ENCODE measurements at places on chromosomes 1 and 21.
A peak's percentile ranks its signal among the peaks of the same experiment; 100 is the strongest.

DNA sequence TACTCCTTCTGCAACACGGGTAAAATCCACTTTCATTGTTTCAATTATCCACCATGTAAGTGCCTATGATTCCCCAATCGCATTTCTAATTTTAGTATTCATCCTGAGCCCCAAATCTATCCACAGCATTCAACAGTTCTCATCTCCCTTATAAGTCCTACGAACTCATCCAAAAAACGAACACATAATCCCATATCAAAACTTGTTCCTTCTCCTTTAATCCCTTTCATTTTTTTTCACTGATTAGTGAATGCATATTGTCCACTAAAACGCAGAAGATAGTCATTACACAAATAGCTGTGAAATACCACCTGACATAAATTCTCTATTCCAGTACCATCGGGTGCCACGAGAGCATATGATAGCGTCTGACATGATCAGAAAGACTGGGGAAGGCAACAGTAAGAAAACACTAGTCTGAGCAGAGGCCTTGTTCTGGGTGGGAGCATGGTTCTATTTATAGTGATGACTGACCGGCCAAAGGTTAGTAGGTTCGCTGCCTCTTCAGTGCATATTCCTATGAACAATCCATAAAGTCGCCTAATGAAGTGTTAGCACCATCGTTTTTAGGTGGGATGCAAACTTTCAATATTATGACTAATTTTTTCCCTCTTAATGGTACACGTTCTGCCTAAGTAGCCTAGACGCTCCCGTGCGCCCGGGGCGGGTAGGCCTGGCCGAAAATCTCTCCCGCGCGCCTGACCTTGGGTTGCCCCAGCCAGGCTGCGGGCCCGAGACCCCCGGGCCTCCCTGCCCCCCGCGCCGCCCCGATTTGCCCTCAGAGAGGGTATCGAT is 648 bp downstream of the ATP5PF start:
- H3K4me1 ChIP-seq: peaks cover 24% of the 10 kb centered on the region
- peak; percentile 38 for DNase-seq
- H3K36me3 ChIP-seq: peaks cover 10% of the 10 kb centered on the region
- peak overlapping the region; percentile 100 for H3K27ac ChIP-seq

DNA sequence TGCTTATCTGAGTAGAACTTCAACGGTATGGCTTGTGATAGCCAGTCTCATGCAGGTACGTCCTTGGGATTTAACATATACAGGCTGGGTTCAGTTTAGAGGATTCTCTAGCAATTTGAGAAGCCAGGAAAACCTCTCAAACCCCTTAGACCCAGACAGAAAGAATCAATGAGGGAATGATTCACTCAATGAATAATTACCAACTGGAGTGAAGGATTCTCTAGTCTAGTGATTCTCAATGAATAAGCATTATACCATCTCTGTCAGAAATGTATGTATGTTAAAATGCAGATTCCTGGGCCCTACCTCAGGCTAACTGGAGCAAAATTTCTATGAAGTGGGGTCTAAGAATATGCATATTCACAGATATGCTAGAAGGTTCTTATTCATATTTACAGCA is 54.5 kb upstream of the APP start:
- no peak overlapping the region for H3K27ac ChIP-seq
- DNase-seq: no peak
- no peaks in the 10 kb centered on the region for H3K4me1 ChIP-seq
- H3K4me3 ChIP-seq: no peak overlapping the region

DNA sequence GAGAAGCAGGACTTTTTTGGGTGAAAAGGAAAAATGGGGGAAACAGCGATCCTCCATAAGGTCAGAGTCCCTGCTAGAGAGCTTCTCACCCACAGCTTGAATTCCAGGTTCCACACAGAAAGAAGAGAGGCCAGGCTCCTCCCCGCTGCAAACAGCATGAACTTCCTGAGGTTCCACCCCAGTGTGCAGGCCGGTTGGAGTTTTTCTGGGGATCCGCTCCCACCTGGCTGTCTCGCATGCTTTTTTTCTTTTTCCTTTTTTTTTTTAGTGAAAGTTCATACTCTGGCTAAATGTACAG is 595.1 kb upstream of the ZP4 start:
- no peak overlapping the region for H3K4me3 ChIP-seq
- H3K4me1 ChIP-seq: no peaks in the 10 kb centered on the region
- no peak overlapping the region for H3K27ac ChIP-seq
- H3K36me3 ChIP-seq: no peaks in the 10 kb centered on the region

DNA sequence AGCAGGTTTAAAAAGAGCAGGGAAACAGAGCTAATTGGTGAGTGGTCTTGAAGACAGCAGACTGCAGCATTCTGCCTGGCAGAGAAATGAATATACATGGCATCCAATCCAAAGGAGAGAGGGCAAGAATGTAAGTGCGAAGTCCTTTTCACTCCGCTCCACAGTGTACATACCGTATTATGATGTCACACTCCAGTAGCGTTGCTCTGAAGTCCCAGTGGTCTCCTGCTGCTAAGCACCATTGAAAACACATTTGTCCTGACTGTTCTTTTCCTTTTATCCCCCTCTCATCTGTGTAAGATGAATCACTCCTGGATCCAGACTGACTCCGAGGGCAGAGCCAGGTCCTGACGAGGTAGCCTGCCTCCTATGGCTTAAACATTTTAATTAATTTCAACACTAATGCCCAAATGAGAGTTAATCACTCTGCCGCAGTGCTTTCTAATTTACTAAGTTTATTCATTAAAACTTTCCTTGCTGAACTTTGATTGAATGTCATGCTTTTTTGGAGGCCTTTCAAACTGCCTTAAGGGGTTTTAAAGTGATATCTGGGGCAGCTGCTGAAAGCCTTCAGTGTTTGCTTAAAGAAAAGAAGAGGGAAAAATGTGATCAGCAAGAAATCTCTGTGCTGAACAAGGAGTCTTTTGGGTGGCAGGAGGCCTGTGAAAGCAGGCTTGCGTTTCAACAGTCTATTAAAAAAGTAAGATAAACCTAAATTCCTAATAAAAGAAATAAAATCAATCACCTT is 227.2 kb downstream of the ATG4C start:
- peak; percentile 10 for DNase-seq
- no peaks in the 10 kb centered on the region for H3K4me1 ChIP-seq

DNA sequence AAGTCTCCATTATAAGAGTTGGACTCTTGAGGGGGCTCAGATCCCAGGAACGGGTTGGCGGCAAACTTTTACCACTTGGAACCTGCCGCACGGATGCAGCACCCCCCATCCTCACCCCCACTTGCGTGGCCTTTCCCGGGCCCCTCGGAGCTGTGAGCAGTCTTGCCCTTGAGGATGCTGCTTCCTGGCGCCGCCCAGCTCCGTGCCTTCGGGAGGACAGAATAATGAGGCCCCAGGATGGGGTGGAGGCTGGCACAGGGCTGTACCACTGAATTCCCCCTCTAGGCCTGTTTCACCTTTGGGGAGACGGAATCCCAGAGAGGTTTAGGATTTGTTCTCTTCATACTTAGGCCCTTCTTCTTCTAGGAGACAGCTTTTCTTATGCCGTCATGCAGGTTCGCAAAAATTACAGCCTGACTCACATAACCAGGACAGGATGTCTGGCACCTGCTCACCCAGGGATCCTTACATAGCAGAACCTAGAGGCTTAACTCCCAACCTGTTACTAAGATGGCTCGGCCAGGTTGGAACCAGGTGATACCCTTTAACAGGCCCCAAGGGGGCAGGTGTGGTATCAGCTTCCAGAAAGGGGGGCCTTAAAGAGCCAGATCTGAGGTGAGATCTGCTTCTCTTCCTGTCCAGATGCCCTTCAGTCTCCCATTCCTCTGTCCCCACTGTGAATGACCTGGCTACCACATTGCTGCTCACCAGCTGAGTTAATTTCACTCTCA is 1.5 kb downstream of the TRNP1 start:
- H3K27ac ChIP-seq: no peak overlapping the region
- peaks cover 3% of the 10 kb centered on the region for H3K4me1 ChIP-seq
- DNase-seq: no peak
- H3K4me3 ChIP-seq: no peak overlapping the region
- H3K36me3 ChIP-seq: no peaks in the 10 kb centered on the region

DNA sequence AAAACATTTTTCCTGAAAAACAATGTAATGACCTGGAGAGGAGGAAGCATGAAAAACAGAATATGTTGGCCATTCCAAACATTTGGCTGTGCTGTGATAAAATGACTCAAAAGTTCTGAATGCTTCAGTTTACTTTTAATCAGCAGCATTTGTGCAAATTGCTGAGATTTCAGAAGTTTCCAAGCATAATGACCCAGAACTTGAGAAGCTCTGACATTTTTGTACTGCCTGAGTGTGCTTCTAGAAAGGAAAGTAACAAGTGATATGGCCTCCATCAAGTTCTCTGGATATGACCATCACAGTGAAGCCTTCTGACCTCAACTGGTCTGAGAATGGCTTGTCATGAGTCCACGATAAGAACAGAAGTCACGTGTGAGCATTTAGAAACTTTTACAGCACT is 283.4 kb upstream of the ZRANB2 start:
- no peaks in the 10 kb centered on the region for H3K4me1 ChIP-seq
- no peaks in the 10 kb centered on the region for H3K27me3 ChIP-seq
- H3K4me3 ChIP-seq: no peak overlapping the region

- no peak overlapping the region for H3K4me3 ChIP-seq
- no peaks in the 10 kb centered on the region for H3K36me3 ChIP-seq
- no peaks in the 10 kb centered on the region for H3K27me3 ChIP-seq
These were observed 72.0 kb upstream of the CLDN14 start for GRCh38 chr21:36551731-36552433.

GRCh38 chr1:82775406-82776000 is 974.8 kb downstream of the ADGRL2 start:
- H3K27ac ChIP-seq: no peak overlapping the region
- no peak for DNase-seq
- no peaks in the 10 kb centered on the region for H3K27me3 ChIP-seq
- H3K36me3 ChIP-seq: no peaks in the 10 kb centered on the region

GRCh38 chr1:232983375-232983774 is 33.0 kb downstream of the NTPCR start:
- H3K27ac ChIP-seq: no peak overlapping the region
- no peak overlapping the region for H3K4me3 ChIP-seq
- DNase-seq: no peak
- H3K4me1 ChIP-seq: peaks cover 14% of the 10 kb centered on the region
- peaks cover 5% of the 10 kb centered on the region for H3K36me3 ChIP-seq

- H3K27ac ChIP-seq: peak overlapping the region; percentile 22
- H3K4me1 ChIP-seq: no peaks in the 10 kb centered on the region
These were observed 8.5 kb downstream of the GGPS1 start for GRCh38 chr1:235336903-235337302.

- H3K36me3 ChIP-seq: no peaks in the 10 kb centered on the region
- no peak for DNase-seq
- H3K4me3 ChIP-seq: no peak overlapping the region
- H3K4me1 ChIP-seq: no peaks in the 10 kb centered on the region
- H3K27me3 ChIP-seq: no peaks in the 10 kb centered on the region
These were observed 14.8 kb downstream of the LYST start for GRCh38 chr1:235851939-235852338.

GRCh38 chr1:116308276-116308675 is 64.8 kb upstream of the ATP1A1 start:
- no peak overlapping the region for H3K27ac ChIP-seq
- H3K27me3 ChIP-seq: no peaks in the 10 kb centered on the region
- no peaks in the 10 kb centered on the region for H3K36me3 ChIP-seq

GRCh38 chr21:33290441-33290840 is 24.3 kb downstream of the IL10RB start:
- peaks cover 4% of the 10 kb centered on the region for H3K4me1 ChIP-seq
- no peak for DNase-seq
- no peak overlapping the region for H3K27ac ChIP-seq
- no peaks in the 10 kb centered on the region for H3K27me3 ChIP-seq

- no peak for DNase-seq
- no peaks in the 10 kb centered on the region for H3K27me3 ChIP-seq
- no peak overlapping the region for H3K4me3 ChIP-seq
- H3K4me1 ChIP-seq: peaks cover 7% of the 10 kb centered on the region
These were observed 89.7 kb downstream of the GREM2 start for GRCh38 chr1:240522122-240522822.

- DNase-seq: peak; percentile 9
- no peaks in the 10 kb centered on the region for H3K4me1 ChIP-seq
- H3K27ac ChIP-seq: no peak overlapping the region
- H3K27me3 ChIP-seq: peaks cover 22% of the 10 kb centered on the region
- no peak overlapping the region for H3K4me3 ChIP-seq
These were observed 74.3 kb upstream of the PAX7 start for GRCh38 chr1:18556364-18556763.

DNA sequence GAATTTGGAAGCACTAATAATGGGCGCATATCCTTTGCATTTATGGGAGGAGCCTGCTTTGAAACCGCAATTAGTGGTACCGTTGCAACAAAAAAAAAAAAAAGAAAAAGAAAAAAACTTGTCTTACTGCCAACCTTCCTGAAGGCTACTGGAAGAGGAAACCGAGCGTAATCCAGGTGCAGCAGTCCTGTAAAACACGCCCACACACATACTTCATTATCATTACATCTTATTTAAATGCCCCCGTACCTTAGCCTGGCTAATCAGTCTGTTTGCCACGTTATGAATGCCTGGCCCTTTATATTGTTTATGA is 686 bp upstream of the ZNF281 start:
- H3K4me1 ChIP-seq: peaks cover 28% of the 10 kb centered on the region
- H3K4me3 ChIP-seq: no peak overlapping the region
- peaks cover 2% of the 10 kb centered on the region for H3K27me3 ChIP-seq
- H3K36me3 ChIP-seq: no peaks in the 10 kb centered on the region
- no peak overlapping the region for H3K27ac ChIP-seq

GRCh38 chr1:98030483-98030882 is 109.6 kb upstream of the DPYD start:
- no peaks in the 10 kb centered on the region for H3K36me3 ChIP-seq
- DNase-seq: no peak
- H3K27me3 ChIP-seq: peaks cover 2% of the 10 kb centered on the region
- H3K4me3 ChIP-seq: no peak overlapping the region
- no peaks in the 10 kb centered on the region for H3K4me1 ChIP-seq
- H3K27ac ChIP-seq: no peak overlapping the region

- H3K36me3 ChIP-seq: no peaks in the 10 kb centered on the region
- H3K27ac ChIP-seq: no peak overlapping the region
- H3K27me3 ChIP-seq: no peaks in the 10 kb centered on the region
- no peak for DNase-seq
These were observed 2.1 kb downstream of the KLHDC7A start for GRCh38 chr1:18482721-18483425.

DNA sequence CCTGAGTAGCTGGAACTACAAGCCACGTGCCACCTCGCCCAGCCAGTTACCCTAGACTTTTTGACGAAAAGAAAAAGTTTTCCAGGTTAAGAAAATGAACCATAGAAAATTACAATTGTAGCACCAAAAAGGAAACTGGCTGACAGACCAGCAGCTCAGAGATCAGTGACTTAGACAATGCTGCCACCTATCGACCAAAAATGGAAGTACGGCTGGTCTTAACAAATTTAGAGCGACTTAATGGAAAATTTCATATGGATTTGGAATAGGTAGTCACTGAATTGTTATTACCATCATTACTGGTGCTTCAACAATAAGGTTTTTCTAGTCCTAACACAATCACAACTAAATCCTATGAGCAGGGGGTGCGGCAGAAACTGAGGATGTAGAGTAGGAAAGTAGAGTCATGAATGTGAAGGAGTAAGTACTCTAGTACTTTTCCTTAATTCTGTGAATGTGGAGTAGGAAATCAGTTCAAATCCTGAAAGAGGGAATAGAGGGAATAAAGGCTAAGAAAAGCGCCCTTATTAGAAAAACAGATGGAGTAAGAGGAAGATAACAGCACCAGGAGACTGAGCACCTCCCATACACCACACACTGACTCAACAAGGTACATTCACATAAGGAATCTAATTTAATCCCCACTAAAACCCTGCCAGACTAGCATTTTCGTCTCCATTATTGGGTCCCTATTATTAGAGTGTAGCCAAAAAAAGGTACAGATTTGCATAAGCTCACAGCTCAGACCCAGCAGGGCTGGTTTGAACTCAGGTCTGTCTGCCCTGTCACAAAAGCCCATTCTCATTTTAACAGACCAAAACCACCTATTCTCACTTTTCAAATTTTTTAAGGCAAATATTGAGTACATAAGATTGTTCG is 37.9 kb upstream of the MGST3 start:
- no peak overlapping the region for H3K4me3 ChIP-seq
- H3K36me3 ChIP-seq: no peaks in the 10 kb centered on the region
- peak; percentile 89 for DNase-seq

Data from lung (tissue), 17 donors.